ENCODE measurements at places on chromosomes 12 and 14.
A peak's percentile ranks its signal among the peaks of the same experiment; 100 is the strongest.

DNA sequence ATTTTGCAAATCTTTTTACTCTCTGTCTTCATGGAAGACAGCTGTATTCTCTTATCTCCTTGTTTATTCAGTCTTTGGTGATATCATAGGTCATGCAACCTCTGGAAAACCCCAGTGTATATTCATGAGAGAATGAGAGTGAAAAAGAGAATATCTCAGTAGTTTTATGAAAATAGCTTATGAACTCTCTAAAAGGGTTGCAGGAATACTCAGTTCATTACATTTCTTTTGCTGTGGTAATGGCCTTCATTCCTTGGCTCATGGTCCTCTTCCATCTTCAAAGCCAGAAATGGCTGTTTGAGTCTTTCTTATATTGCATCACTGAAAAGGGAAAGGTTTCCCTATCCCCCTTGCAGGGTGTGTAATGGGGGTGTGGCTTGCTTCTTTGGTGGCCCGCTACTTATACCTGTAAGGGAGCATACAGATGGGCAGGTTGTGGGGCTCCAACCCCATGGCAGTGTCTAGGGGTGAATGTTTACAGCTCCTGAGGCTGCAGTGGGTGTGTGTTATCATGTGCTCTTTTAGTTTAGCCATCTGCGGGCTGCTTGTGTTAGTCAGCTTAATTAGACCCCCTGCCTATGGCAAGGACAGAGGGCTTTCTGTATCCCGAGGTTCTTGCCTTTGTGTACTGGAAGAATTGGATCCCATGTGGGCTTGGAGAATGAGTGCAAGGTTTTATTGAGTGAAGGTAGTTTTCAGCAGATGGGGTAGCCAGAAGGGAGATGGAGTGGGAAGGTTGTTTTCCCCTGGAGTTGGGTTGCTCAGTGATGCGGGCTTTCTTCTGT, 150.2 kb downstream of the CCDC91 start:
- DNase-seq: no peak

GRCh38 chr12:45260104-45260815, 44.4 kb downstream of the ANO6 start:
- no peak for DNase-seq

DNA sequence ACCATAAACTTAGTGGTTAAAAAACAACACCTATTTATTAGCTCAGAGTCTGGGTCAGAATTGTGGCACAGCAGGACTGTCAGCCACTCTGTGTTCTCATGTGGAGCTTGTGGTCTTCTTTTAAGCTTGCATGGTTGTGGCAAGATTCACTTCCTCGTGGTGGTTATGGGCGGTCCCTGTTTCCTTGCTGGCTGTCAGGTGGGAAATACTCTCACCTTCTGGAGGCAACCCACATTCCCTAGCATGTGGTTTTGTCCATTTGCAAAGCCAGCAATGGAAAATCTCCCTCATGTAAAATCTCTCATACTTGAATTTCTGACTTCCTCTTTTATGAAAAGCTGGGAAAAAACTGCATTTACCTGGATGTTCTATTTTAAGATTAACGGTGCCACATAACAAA, 229.8 kb downstream of the ALX1 start:
- DNase-seq: no peak

GRCh38 chr12:91356405-91356804, 173.8 kb upstream of the DCN start:
- no peak for DNase-seq

DNA sequence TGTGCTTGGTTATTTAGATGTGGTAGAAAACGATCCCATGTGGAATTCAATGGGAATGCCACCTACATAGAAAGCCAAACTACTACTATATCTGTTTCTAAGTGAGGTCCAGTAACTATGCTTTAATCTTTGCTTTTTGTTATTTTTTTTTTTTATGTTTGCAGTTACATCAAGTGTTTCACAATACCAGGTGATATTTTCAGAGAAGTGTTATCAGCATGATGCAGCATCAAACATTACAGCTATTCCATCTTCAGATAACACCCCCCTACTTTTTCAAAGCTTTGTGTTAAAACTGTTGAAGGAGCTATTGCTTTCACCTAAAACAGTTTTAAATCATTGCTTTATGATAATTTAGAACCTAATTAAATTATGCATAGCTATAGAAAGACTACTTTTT, 163.8 kb upstream of the SLC16A7 start:
- no peak for DNase-seq

DNA sequence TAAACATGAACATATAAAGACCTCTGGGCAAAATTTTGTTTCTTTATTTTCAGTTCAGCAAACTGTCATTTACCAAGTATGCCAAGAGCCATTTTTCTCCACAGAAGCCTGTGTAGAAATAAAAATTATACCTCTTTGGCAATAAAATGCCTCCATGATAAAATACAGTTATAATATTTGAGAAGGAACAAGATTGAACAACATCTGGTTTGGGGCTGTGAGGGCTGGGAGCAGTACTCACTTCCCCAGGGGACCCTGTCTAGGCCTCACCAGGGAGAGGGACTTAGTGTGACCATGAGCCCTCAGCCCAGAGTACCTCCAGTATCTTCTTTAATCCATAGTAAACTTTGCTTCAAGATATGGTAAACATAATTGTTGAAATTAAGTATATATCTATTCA, 65.1 kb downstream of the DAAM1 start:
- no peak for DNase-seq

DNA sequence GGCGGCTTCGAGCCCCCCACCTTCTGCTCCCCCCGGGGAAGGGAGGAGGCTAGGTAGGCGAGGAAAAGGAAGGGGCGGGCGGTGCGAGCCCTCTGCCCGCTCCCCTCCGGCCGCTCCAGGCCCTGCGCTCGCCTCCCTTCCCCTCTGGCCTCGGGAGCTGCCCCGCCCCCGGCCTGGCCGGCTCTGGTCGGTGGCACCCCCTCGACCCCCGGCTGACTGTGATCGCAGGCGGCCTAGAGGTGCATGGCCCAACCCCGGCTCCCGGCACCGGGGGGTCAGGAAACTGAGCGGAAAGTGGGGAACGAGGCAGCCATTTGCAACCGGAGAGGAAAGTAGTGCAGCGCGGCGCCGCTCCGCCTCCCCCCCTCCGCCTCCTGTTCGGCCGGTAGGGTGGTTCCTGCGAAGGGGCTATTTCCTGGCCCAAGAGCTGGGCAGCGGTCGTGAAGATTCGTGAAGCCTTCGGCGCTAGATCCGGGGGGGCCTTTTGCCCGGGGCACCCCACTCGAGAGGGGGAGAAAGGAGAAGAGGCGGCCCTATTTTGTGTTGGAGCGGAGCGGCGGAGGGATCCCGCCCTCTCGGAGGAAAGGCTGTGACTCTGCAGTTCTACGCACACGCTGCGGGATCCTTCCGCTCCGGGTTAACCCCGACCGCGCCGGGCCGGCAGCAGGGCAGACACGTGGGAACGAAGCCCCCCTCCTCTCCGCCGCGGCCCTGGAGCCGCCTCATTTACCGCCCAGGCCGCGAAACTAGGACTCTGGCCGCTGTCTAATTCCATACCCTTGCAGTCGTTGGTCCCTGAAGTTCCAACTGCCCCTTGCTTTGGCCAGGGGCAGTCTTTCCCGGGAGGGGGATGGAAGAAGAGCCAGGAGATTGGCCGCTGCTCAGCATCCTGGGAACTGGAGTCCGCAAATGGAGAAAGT, at the start of gene KMT2D:
Gene KMT2D, minus strand, starts transcription at position 558 of the 920 bp plus-strand sequence. CDS start 5,470 bp downstream, outside the sequence.
- DNase-seq: peak; percentile 84

GRCh38 chr12:69057742-69058141, 124.8 kb upstream of the CPM start:
- DNase-seq: no peak

GRCh38 chr12:129394177-129394825, 509.5 kb downstream of the TMEM132D start:
- DNase-seq: no peak

DNA sequence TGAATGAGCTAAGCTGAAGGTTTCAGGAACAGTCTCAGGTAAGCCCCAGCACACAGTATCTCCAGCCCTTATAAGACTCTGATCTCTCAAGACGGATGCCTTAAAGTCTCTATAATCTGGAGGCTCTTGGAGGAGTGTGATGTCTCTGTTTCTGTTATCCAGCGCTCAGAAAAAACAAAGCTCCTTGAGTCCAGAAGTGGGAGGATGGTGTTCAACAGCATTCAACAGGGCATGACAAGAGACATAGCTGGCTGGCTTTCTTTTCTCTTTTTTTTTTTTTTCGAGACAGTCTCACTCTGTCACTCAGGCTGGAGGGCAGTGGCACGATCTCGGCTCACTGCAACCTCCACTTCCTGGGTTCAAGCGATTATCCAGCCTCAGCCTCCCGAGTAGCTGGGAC, 31.6 kb upstream of the TESC start:
- no peak for DNase-seq

- DNase-seq: no peak
Measured at GRCh38 chr14:50364792-50365191, 31.9 kb downstream of the CDKL1 start.

DNA sequence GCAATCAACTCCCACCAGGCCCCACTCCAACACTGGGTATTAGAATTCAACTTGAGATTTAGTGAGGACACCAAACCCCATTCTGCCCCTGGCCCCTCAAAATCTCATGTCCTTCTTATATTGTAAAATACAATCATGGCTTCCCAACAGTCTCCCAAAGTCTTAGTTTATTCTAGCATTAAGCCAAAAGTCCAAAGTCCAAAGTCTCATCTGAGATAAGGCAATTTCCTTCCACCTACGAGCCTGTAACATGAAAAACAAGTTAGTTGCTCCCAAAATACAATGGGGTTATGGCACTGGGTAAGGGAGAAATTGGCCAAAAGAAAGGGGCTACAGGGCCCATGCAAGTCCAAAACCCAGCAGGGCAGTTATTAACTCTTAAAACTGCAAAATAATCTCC, 46.6 kb upstream of the TMTC1 start:
- no peak for DNase-seq

DNA sequence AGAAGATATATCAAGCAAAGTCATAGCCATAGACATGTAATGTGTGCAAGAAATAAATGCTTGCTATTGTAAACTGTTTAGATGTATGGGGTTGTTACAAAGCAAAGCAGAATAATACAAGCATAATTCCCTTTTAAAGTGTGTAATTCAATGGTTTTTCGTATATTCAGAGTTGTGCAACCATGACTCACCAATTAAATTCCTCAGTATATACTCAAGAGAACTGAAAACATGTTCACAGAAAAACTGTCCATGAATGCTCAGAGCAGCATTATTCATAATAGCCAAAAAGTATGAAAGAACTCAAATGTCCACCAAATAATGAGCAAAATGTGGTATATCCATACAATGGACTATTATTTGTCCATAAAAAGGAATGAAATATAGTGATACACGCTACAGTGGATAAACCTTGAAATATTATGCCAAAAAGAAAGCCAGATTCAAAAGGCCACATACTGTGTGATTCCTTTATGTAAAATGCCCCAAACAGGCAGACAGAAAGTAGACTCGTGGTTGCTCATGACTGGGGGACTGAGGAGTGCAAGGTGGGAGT, 9.3 kb downstream of the GXYLT1 start:
- no peak for DNase-seq

- no peak for DNase-seq
Measured at GRCh38 chr12:1932264-1932777, 13.9 kb upstream of the CACNA2D4 start.

DNA sequence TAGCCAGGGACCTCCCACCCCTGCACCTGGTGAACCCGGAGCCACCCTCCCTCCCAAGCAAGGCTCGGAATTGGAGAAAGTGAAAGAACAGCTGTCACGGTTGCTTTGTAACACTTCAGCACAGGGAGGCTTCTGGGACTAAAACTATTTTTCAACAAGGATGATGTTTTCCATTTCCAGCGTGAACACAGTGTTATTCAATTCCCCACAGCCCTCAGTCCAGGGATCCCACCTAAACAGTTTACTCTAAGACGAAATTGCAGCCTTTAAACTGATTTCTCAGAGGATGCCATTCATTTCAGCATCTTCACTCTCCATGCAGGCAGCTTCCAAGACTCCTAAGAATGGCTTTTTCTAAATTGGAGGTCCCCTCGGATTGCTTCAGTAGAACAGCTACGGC, 229.2 kb downstream of the SLC15A4 start:
- DNase-seq: no peak

- DNase-seq: peak; percentile 60
Measured at GRCh38 chr14:76917158-76917596, 91.0 kb downstream of the LRRC74A start.

DNA sequence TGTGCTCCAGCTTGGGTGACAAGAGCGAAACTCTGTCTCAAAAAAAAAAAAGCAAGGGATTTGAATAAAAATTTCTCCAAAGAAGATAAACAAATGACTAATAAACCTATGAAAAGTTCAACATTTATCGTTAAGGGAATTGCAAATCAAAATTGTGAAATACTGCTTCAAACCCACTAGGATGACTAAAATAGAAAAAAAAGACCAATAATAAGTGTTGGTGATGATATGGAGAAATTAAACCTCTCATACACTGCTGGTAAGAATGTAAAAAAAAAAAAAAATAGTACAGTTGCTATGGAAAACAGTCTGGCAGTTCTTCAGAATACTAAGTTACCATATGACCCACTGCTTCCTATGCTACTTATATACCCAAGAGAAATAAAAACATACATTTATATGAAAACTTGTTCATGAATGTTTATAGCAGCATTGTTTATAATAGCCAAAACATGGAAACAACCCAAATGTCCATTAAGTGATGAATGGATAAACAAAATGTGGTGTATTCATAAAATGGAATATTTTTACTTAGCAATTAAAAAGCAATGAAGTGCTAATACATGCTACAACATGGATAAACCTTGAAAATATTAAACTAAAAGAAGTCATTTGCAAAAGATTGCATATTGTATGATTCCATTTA, 39.4 kb upstream of the TMPRSS12 start:
- no peak for DNase-seq

DNA sequence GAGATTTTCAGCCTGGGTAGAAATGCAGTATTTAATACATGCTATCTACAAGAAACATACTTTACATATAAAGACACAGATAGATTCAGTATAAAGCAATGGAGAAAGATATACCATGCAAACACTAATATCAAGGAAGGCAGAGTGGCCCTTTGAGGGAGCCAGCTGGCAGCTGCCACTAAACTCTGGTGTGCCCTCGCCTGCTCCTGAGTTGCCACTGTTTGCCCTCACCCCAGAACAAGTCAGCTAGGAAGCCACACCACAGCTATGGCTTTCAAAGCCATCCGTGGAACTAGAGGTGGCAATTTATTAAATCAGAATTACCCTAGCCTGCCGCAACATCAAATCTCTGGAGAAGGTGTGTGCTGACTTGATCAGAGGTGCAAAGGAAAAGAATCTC, 18.3 kb downstream of the PXN start:
- no peak for DNase-seq

DNA sequence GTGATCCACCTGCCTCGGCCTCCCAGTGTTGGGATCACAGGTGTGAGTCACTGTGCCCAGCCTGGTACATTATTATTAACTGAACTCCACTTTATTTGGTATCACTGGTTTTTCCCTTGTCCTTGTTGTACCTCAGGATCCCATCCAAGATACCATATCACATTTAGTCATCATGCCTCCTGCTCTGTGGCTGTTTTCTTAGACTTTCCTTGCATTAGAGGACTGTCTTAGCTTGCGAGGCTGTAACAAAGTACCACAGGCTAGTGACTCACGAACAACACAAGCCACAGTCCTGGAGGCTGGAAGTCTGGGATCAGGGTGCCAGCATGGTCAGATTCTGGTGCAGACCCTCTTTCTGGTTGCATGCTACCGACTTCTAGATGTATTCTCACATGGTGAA, 12.2 kb downstream of the KLC1 start:
- no peak for DNase-seq

GRCh38 chr12:6266971-6267721, 43.3 kb upstream of the PLEKHG6 start:
- no peak for DNase-seq

- DNase-seq: no peak
Measured at GRCh38 chr14:65170768-65171507, 68.6 kb upstream of the MAX start.

GRCh38 chr12:57756406-57757341, 1.8 kb downstream of the MARCHF9 start:
- no peak for DNase-seq

Data from DMS153 (cell line).